Fibroblast of pulmonary artery (primary cell): ENCODE measurements at places on chromosomes 11 and 22.

DNA sequence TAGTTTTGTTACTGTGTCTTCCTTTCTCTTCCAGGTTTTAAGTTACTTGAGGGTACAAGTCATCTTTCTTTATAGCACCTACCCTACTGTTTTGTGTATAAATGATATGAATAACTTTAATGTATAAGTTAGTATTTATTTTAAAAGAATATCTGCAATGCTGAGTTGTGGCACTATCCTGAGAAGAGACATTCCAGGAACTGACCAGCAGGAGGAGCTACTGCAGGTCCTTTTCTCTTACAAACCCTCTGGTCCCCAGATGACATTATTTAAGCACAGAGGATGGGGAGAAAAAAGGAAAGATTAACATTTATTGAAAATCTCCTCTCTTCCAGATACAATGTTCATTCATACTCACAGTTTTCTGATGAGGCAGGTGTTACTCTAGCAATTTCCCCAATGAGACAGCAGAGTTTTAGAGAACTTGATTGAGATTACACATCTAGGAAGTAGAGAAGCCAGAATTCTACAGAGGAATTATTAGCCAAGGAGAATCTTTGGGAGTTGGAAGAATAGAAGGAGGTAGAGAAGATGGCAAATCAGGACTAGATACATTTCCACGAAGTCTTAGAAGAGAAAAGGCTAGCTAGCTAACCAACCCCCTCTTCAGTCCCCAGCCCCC, 541.2 kb upstream of the API5 start:
- DNase-seq: peak; percentile 30

- DNase-seq: no peak
Measured at GRCh38 chr11:26974069-26974783, 19.7 kb upstream of the FIBIN start.

DNA sequence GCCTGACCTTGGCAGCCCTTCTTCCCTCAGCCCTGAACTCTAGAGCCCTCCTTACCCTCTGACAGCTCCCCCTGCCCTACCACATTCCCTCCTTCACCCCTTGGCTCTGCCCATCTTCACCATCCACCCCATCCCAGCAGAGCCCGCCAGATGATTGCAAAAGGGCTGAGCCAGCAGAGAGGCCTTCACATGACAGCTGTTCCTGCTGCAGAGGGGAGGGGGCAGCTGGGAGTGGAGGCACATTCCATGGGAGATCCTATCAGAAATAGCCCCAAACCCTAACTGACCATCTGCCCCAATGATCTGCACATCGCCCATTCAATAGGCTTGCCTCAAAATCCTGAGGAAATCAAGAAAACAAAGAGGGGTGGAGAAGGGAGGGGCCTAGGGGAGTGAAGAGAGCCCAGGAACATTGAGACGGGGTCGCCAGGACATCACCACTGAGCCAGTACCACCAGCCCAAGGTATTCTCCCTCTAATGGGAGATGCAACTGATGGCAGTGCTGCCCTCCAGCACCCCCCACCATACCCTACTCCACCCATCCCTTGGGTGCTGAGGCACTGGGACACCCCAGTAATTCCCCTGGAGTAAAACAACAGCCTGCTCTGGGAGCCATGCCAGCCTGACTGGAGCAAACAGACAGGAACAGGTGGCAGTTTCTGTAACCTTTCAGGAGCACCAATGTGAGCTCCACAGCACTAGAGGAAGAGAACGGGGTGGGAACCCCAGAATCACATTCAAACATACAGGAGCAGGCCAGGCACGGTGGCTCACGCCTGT, 8.0 kb upstream of the AHNAK start:
- DNase-seq: no peak

DNA sequence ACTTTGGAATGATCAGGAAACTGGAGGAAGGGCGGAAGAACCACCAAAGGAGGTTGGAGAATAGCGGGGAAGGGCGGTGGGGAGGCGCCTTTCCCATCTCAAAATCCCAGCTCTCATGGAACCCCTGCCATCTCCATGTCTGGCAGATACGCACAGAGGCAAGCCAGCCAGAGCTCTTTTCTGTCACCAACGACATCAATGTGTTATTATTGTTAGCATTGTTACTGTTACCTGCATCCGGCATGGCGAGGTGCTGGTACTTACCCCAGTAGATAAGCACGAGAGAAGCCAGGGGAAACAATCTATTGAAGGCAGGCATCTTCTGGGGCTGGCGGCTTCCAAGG, 969 bp downstream of the SCN3B start:
- DNase-seq: no peak

DNA sequence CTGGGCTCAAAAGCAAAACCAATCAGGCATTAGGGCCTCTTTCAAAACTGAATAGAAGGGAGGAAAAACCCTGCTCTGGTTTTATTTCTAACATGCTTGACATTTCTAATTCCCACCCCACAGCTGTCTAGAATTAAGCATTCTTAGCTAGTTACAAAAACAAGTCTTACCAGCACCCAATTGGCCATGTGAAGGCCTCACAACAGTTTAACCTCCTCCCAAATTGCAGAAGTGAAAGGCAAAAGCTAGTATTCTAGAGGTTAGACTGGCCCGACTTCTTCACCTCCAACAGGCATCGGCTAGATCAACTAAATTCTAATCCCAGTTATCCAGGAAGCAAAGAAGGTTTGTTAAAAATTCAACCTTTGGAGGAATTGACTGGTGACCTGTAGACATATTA, 6.5 kb downstream of the SF1 start:
- no peak for DNase-seq

DNA sequence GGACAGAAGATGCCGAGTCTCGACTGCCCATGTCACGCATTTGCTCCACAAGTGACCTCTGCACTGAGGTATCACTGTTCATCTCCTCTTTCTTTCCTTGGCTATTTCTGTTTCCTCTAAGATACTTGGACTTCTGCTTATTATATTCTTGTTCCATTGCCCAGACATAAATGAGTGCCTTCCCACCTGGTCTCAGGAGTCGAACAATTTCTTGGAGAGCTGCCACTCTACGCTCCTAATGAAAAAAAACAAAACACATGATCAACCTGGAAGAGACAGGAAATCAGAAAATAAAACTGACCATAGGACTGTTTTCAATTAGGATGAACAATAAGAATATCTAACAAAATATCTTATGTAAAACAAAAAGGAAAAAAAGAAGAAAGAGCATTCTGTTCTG, 47.4 kb upstream of the CWF19L2 start:
- DNase-seq: no peak

DNA sequence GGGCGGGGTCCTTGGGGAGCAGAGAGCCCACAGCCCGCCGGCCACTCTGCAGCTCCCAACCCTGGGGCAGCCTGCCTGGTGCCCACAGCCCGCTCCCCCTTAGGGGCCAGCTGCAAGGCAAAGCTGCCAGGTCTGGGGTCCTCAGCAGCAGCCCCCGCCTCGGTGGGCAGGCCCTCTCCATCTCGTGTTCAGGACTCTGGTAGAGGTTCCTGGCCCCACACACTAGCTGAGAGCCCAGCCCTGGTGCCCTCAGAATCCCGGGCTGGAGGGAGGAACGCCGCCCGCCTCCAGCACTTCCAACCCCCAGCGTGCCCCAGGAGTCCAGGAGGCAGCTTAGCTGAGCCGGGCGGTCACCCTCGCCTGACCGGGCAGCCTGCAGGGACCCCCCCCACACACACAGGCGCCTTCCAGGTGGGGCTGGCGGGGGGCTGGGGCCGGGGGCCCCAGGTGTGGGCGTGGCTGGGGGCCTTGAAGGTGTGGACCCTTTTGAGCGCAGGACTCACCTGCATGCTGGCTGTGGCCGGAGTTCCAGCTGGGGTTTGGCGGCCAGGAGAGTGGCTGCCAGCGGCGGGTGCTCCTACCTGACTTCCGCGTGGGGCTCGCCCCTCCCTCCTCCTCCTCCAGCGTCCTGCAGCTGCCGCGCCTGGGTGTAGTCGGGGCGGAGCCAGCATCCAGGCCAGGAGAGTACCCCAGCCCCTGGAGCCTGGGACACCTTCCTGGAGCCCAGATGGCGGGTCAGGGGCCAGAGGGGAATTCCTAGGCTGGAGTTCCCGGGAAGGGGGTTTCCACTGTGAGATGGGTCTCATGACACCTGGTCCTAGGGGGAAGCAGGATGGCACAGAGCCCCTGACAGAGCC, at the start of gene ANO9:
TSS of gene ANO9 (minus strand) at position 594 of the 857 bp plus-strand sequence. CDS start at position 509, 85 bp downstream.
- DNase-seq: no peak

DNA sequence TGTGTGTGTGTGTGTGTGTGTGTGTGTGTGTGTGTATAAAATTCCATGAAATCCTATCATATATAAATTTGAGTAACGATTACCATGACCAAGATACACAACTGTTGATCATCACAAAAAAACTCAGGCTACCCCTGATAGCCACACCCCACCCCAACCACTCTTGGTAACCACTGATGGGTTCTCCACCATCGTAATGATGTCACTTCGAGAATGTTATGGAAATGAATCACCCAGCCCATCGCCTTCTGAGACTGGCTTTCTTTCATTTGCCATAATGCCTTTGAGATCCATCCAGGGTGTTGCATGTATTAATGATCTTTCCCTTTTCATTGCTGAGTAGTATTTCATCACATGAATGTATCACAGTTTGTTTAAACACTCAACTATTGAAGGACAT, 496.0 kb downstream of the MIAT start:
- DNase-seq: no peak

GRCh38 chr22:46107753-46108563, 42.4 kb upstream of the PPARA start:
- DNase-seq: no peak

DNA sequence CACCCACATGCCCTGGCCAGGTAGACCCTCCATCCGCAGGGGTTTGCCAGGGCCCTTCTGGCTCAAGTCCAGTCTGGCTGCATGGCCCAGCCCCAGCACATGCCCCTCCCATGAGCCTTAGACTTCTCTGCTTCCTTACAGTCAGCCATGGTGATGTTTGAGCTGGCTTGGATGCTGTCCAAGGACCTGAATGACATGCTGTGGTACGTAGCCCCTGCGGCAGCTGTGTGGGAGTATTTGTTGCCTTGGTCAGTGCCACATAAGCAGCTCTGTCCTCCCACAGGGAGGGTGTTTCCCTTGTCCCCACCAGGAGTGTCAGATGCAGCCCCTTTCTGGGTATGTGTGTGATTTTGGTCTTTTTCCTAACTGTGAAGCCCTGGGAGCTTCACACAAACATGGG, 17.5 kb downstream of the CDC45 start:
- peak; percentile 94 for DNase-seq

DNA sequence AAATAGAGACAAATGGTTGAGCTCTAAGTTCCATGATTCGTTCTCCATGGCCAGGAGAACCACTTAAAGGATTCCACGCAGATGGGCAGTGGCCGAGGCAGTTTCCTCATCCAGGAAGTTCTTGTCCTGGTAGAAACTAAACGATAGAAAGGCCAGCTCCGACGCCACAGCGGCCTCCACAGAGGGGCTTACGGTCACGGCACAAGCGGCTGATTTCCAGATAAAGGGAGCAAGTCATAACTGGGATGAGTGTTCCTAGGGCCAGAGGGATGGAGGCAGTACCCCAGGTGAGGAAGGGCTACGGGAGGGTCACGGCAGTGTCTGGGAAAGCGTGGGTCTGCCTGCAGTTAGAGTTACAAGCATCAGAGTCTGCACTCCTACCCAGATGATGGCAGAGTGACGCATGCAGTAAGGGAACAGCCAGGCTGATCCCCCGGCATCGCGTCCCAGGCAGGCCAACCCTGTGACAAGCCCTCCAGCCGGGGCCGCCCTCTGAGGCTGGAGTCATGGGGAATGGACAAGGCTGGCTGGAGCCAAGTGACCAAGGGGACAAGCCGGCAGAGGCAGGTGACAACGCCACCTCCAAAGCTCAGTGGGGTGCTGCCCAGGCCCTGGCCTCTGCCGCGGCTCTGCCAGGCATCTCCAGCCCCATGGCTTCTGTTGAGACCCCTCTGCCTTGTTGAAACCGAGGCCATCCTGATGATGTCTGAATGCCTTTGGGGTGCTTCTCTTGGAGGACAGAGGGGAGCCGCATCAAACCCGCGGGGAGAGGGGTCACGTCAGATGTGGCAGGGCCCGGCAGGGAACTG, 475.1 kb downstream of the BRD1 start:
- DNase-seq: no peak

DNA sequence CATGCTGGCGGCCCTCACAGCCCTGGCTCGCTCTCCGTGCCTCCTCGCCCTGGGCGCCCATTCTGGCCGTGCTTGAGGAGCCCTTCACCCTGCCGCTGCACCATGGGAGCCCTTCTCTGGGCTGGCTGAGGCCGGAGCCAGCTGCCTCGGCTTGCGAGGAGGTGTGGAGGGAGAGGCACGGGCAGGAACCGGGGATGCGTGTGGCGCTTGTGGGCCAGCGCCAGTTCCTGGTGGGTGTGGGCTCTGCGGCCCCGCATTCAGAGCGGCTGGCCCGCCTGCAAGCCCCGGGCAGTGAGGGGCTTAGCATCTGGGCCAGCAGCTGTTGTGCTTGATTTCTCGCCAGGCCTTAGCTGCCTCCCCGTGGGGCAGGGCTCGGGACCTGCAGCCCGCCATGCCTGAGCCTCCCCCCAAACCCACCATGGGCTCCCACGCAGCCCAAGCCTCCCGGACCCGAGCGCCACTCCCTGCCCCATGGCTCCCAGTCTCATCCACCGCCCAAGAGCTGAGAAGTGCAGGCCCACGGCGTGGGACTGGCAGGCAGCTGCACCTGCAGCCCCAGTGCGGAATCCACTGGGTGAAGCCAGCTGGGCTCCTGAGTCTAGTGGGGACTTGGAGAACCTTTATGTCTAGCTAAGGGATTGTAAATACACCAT, 163.4 kb upstream of the LRRC4C start:
- DNase-seq: no peak

DNA sequence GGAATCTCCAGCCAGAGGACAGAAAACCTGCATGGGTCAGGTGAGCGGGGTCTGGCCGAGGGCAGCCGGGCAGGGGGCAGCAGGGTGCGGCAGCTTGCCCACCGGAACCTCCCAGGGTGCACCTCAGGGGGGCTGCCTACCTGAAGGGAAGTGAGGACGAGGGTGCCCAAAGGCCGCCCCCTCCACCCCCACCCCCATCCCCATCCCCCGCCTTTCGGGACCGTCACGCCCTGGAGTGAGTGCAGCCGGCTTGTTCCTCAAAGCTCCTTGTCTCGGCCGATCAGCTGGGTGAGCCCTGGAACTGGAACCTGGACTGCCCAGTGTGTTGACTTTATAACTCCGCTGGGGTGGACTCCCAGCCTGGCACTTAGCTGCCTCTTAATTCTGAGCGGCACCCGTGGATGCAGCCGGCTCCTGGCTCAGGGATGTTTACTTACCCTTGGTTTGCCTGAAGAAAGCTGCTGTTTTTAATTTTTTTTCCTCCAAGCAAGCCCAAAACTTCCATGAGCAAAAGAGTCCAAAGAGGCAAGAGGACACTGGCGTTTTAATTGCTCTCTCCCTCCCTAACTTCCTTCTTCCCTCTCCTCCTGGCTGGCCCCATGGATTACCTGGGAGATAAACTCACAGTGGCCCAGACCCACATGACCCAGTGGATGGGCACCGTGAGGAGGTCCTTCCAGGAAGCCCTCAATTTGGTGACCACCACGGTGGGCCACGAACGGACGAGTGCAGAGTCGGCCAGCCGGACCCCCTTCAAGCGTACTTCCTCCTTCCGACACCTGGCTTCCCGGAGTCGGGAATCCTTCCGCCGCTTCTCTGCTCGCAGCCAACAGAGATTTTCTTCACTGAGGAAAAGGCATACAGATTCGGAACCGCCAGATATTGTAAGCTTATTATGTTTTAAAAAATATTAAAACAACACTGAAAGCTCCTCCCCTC, 87.8 kb upstream of the CRYBB3 start:
- DNase-seq: no peak
